ENCODE measurements at places on chromosomes 11 and 22.

- DNase-seq: no peak
Observed at GRCh38 chr22:50422961-50423815, 51.6 kb downstream of the SBF1 start.

- no peak for DNase-seq
Observed at GRCh38 chr11:133833898-133834681, 11.2 kb downstream of the SPATA19 start.

- no peak for DNase-seq
Observed at GRCh38 chr11:123056835-123057491, 5.0 kb downstream of the HSPA8 start.

DNA sequence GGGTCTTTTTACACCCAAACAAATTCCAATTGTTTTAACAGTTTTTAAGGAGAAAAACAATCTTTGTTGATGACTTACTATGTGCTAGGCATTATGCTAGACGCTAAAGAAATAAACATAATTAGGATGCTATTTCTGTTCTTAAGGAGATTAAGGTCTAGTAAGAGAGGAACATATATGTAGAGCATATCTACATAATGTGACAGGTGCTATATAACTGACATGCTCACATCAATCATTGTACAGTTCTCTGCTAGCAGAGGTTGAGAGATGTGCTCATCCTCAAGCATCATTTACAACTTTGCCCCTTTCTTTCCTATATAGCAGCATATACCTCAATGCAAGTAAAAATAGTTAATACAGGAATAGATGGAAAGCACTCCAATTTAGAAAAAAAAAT is 37.5 kb downstream of the PDGFD start:
- no peak for DNase-seq

DNA sequence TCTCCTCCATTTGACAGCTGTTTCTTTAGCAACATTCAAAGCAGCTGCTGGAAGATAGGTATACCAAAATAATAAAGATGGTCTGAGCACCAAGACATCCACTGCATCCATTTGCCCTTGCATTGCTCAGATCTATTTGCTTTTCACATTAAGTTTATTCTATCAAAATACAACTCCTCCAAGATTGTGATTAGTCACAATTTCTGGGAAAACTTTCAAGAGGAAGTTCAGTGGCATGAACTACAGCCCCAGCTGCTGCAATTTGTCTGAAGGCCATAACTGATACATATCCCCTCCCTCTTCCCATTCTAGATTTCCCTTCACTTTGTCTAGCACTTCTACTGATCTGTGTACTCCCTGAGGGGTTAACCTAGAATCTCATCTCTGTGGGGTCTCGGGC is 117.5 kb upstream of the CEP126 start:
- DNase-seq: no peak

- no peak for DNase-seq
Observed at GRCh38 chr11:44760477-44760872, 33.7 kb downstream of the TSPAN18 start.

DNA sequence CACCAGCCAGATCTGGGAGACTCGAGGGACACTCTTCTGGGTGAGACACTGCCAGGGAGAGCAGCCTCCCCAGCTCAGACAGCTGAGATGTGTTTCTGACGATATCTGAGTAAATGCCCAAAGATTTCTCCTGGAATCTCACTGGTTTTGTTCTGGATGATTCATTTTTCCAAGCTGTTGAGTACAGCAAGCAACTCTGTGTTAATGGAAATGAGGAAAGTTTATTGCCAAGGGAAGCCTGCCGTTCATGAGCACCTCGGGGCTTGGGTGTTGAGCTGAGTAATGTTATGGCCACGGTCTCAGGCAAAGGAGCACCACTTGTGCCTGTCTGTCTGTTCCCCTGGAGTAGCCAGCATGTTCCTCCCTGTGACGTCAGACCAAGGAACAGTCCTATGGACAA is 1132.4 kb downstream of the BRD1 start:
- DNase-seq: no peak

DNA sequence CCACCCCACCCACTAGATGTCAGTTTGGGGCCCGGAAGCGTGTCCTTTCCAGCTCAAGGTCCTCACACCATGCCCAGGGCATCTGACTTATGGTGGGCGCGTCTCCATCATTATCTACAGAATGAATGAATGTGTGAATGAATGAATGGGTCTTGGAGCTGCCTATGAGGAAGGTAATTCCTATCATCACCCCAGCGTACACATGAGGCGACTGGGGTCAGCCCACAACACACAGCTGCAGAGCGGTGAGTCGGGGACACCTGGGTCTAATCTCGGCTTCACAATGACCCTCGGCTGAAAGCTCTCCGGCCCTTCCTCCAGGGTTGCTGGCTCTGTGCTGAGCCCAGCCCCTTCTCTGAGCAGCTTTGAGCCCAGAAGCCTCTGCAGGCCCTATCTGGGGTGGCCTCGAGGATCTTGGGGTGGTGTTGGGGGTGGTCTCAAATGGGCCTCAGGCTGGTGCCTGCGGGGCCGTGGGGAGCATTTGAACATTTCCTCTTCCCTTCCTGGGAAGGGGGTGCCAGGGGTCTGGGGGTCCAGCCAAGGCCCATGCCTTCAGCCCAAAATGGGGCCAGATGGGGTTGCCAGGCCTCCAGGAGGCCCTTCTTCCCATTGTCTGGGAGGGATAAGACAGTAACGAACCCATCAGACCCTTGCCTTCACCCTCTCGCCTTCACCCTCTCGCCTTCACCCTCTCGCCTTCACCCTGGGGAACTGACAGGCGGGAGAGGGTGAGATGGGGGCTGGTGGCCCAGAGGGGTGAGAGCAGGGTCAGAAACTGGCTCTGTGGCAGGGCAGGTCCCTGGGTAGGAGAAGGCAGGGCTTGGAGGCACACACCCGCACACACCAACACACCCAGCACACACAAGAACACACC is 82.4 kb downstream of the MYEOV start:
- DNase-seq: no peak

GRCh38 chr11:76238551-76238950 is 32.2 kb upstream of the WNT11 start:
- DNase-seq: no peak

- DNase-seq: no peak
Observed at GRCh38 chr11:130980071-130980862, 64.0 kb upstream of the SNX19 start.

DNA sequence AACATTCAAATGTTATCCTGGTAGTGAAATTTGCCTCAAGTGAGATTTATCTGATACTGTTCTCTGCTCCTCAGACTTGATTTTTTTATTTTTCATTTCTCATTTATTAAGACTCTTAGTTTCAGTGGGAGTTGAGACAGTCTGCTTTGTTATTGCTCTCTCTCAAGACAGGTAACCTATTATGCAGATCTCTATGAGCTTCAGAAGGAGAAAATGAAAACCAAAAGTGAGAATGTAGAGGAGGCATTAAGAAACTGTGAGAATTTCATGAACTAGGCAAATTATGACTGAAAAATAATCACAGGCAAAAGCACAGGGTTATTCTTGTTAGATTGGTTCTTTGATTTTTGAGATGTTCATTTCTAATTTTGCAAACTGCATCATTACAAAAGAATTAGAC is 290.0 kb upstream of the CHORDC1 start:
- no peak for DNase-seq

DNA sequence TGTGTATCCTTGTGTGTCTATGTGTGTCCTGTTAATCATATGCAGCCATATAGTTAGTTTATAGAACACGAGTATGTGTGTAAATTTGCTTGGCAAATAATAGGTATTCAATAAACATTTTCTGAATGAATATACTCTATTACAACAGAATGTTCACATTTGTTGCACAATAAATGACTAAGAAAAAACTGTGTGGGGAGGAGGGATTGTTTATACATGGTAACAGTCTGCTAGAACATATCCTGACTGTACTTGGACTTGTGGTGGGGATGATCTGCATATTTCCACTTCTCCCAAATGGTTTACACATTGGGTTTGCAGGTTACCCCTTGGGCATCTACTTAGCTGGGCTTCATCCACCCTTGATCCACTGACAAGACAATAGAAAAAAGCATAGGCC is 194.6 kb downstream of the INSC start:
- DNase-seq: no peak

DNA sequence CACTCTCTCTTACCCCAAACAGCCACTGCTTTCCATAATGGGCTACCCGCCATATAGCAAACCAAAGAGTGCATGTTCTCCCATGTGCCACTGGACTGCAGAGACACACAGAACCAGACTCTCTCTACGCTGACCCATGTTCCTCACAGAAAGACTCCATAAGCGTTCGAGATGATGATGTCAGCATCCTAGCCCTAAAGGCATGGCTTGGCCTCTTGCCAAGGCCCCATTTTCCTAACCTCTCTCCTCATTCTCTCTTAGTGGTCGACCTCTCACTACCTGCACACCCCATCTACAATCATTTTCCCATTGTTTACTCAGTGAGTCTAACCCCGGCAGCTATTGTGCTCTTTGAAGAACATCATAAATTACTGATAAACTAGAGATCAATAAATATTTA is 4.9 kb downstream of the NDUFC2 start:
- no peak for DNase-seq

DNA sequence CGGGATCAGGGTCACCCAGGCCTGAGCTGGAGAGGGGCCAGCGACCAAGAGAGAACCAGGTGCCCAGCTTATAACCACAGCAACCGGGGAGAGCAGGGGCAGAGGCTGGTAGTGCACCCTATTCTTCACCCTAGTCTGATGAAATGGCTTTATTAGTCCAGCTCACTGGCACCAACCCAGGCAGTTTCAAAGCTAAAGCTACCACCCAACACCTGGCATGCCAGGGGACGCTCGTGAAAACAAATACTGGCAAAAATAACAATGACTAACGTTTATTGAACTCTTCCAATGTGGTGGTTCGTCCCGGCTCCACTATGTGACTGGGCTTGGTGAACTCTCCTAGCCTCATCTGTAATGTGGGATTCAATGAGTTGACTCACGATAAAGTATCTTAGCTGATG is 30.6 kb downstream of the SCGB1A1 start:
- DNase-seq: no peak

- peak; percentile 65 for DNase-seq
Observed at GRCh38 chr11:83827940-83828554, 541.9 kb upstream of the CCDC90B start.

- no peak for DNase-seq
Observed at GRCh38 chr11:32891657-32892354, 805 bp upstream of the QSER1 start.

DNA sequence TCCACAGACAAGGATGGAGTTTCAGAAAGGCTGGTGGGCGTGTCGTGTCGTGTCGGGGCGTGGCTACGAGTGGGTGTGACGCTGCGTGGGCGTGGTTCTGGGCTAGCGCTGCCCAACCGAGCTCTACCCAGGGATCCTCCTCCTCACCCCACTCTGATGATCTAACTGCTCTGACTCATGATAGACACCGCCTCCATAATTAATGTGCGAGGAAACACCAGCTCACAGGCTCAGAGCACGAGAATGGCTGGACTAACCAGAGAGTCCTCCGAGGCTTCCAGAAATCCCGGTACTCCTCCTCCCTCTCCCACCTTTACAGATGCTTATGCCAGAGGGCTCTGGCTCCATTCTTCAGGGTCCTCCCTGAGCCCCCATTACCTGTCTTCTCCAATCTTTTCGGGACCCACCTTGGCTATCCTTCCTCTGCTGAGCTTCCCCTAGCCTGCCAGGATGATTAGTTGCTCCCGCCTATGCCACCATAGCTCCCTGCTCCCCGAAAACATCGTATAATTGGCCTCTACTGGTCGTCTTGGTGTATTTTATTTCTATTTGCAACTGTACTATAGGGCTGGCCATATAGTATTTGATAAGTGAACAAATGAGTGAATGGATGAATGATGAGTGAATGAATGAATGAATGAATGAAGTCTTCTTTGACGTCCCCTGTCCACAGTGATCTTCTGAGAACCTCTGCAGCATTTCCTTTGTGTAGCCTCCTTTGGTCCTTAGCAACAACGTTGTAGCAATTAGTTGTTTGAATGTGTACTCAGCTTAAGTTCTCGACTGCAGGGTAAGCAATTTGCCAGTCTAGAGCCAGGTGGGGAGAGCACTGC is 21.7 kb downstream of the TMPRSS13 start:
- peak; percentile 70 for DNase-seq

- DNase-seq: no peak
Observed at GRCh38 chr11:78050964-78051831, 12.5 kb upstream of the THRSP start.

GRCh38 chr11:69302447-69303020 is 8.6 kb downstream of the MYEOV start:
- DNase-seq: no peak

DNA sequence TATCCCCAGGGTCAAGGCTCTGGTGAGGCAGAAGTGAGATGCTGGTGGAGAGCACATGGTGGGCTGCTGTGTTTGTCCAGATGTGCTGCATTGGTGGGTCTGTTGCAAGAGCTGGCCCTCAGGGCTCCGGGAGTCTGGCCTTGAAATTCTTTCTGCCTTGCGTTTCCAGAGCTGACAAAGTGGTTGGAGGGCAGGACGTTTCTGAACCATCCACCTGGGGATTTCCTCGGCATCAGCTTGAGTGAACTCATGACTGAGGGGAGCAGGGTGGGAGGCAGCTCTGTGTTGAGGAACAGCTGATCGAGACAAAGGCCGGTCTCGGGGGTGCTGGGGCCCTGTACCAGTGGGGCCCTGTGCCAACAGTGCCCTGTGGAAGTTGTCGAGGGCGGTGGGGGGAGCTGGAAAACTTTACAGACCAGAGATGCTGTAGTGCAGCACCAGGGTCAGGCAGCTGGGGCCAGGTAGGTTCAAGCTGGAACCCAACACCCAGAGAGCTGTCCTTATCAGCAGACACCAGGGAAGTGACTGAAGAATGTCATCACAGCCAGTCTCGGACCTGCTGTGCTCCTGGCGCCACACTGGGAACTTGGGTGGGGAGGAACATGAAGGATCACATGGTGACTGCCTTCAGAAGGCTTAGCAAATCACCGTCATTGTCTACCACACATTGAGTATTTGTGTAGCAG is 4.9 kb downstream of the TSKU start:
- no peak for DNase-seq

- DNase-seq: no peak
Observed at GRCh38 chr22:19846620-19847344, 7.9 kb downstream of the GNB1L start.

GRCh38 chr11:12968826-12969225 is 40.3 kb upstream of the RASSF10 start:
- DNase-seq: no peak

DNA sequence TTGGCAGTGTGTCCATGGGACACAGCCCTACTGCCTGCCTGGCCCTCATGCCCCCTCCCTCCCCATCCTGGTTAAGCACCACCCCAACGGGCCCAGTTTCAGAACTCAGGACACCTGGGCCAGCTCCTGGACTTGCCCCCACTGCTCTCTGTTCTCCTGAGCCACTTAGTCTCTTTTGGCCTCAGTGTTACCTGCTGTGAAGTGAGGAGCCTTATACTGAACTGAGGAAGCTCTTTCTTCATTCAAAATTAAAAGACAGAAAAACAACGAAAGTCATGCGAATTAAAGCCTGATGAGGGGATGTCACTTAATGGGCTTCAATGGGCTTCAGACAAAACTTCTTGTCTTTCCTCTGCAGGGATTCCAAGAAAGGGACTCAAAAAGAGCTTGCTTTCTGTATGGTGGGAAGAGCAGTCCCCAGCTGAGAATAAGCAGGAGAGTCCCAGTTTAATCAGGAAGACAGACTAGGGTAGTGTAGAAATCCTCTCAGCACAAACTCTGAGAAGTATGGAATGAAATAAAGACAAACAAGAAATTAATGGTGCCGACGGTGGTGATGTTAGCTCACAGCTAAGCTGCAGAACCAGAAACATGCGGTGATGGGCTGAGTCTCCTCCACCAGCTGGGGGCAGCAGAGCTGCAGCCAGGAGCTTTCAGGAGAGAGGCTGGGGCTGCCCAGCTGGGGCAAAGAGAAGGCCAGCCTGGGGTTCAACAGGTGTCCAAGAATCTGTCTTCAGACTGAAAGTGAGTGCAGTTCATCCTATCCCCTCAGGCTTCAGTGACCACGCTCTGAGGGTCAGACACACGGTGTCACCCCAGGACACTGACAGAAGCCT is 101.0 kb downstream of the GGTLC2 start:
- DNase-seq: peak; percentile 71
